ENCODE measurements at places on chromosomes 1 and 21.

GRCh38 chr1:202274611-202275010, 67.1 kb downstream of the UBE2T start:
- DNase-seq = no peak

DNA sequence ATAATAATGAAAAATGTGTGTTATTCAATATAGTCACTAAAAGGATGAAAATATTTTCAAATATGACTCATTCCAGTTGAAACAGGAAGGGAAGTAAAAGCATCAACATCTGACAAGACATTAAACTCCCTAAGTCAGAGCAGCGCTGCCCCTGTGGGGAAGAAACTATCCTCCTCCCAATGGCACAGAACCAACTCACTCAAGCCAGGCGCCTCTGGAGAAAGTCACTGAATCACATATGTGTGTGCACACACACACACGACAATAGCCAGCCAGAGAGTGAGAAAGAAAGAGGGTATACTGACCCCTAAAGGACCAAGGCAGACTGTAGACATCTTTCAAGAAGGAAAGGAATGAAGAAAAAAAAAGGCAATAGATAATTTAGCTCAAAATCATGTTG, 126.9 kb downstream of the SETD4 start:
- DNase-seq = no peak

DNA sequence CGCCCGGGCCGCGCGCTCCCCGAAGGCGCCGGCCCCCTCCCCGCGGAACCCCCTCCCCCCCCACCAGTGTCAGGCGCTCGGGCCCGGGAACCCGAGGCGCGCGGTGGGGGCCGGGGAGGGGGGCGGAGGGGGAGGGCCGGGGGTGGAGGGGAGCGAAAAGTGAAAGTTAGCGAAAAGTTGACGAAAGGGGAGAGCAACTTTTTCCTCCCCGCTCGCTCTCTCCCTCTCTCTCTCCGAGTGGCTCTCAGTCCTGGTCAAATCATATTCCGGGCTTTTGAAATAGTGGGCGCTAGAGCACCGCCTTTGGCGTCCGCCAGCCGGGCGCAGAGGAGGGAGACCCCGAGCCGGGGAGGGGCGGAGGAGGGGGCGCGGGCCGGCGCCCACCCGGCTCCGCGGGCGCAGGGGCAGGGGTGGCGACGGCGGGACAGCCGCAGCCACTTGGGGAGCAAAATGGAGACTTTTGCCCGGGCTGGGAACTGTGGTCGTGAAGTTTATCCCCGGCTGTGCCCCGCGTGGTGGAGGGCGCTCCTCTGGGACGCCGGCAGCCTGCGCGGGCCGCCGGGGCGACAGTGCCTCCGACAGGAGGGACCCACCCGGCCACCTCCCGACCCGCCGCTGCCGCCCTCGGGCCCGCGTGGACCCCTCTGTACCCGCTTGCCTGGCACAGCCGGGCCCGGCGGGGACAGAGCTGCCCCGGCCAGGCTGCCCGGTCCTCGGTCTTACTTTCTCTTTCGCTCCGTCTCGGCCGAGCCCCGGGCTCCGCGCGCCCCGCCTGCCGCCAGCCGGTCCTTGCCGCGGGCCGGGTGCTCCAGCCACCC, 697 bp downstream of the PRDM16 start:
- DNase-seq = peak; percentile 52

DNA sequence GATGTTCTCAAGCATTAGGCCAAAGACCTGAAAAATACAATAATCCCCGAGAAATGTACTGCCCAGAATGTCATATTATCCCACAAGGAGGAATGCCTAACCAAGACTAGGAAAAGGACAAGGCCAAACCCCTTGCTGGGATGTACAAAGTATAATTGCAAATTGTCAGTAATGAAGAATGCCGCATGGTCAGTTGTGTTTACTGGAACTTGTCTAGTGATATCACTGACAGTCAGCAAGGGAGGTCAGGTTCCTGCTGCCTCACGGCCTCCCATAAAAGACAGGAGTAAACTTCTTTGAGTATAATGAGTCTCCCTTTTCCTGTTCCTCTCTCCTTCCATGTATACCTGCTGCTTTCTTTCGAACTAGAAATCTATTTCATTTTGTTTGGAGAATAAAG, 222.8 kb downstream of the RHOU start:
- DNase-seq = no peak

DNA sequence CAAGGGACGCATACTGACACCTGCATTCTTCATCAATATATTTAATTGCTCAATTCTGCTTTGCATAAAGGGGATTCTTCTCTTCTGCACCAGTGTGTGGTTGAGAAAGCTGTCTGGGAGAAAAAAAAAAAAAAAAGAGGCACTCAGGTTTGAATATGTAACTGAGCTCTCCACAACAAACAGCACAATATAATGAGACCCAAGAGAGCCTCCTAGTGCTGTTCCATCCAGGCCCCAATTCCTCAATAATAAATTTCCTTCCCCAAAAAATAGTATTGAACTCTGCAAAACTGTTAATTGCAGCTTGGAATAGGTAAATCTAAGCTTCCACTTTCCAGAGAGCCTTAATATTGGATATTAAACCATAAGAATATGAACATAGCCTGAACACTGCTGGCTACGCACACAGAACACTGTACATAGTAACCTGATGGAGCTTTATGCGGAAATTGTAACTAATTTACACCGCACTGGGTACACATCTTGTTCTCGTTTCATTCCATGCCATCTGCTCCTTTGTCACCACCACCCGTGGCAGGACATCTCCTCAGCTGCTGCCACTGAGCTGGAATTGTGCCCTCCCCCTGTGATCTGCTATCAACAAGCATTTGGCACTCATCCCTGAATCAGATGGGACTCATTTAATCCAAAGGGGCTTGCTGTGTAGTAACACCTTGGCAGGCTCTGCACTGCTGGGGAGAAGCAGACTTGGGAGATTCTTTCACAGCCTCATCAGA, 272.0 kb downstream of the HHIPL2 start:
- no peak for DNase-seq

GRCh38 chr1:169802888-169803287, 8.2 kb upstream of the METTL18 start:
- DNase-seq = no peak

DNA sequence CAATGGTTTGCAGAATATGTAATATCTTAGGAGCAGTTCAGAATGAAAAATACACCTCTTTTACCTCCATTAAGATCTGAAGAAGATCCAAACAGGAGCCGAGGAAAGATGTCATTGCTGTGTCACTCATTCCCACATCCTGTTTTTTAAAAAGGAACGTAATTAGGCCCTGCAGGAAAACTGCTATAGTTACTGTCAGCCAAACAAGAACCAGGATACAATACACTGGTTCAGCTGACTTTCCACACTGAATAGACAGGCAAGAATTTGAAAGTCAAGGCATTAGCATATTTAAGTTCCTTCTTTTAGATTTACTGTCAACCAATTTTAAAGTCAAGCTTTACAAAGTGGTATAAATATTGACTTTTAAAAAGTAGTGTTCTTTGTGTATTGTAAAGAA, 63.8 kb downstream of the IARS2 start:
- no peak for DNase-seq

- peak; percentile 61 for DNase-seq
These were observed 44.6 kb downstream of the WNT9A start for GRCh38 chr1:227903061-227903521.

DNA sequence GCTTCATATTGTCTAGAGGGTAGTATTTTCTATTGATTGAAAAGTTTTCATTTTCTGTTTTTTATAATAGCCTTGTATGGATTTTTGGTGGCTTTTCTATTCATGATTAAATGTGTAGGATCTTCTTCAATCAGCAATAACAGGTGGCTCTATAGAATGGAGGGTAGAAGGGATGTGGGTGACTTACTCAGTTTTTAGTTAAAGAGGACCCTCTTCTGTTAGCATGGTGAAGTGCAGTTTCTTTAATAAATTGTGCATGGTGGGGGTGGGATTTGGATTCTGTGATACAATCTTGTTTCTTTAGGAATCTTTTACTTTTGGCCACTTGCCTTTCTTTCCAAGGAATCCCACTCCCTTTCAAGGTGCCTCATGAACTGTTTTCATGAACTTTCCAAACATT, 64.7 kb downstream of the SLC35A3 start:
- DNase-seq = no peak

DNA sequence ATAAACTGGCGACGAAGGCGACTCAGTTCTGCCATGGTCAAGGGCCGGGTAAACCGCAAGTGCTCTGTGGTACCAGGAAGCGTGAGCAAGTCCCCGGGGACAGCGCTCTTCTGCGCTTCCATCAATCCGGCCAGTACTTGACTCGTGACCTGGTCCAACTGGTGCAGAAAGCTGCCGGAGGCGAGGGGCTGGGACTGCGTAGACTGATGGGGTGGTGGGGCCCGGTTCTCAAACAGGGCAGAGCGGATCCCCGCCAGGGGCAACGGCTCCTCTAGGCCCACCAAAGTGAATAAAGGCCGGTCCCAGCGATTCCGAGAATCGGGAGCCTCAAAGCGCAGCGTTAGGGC, 852 bp downstream of the KTI12 start:
- DNase-seq = peak; percentile 47

DNA sequence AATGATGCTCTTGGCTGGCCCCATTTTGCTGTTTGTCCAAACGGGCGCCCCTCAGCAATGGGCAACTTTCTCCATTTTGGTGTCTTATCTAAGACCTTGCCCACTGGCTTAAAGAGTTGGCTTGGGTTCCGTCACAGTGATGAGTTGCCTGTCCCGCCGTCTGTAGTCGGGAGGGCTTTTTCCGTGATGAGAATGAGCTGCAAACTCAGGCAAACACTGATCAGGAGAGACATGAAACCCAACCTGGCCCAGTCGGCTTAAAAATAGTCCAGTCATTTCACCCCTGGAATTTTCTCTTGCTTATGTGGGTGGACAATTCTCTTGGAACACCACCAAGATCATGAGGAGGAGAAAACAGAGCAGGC, 79.3 kb downstream of the ST6GALNAC3 start:
- DNase-seq = no peak

GRCh38 chr1:59125154-59125553, 171.7 kb upstream of the FGGY start:
- DNase-seq = no peak

DNA sequence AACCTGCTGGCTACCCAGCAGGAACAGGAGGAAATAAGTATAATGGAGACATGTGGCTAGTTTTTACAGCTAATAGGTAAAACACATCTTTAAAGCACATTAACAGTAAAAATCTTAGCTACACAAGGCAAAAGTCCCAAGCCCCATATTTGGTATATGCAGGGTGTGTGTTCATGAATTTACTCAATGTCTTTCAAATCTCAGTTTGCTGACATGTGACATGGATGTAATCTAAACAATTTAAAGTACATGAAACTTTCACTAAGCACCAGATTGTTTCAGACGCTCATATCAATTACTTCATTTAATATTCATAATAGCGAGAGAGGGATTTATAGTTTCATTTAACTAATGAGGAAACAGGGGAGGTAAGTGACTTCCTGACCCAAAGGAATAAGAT, 3.9 kb downstream of the TACSTD2 start:
- no peak for DNase-seq

GRCh38 chr1:109214695-109215623, 1.2 kb downstream of the SARS1 start:
- no peak for DNase-seq

DNA sequence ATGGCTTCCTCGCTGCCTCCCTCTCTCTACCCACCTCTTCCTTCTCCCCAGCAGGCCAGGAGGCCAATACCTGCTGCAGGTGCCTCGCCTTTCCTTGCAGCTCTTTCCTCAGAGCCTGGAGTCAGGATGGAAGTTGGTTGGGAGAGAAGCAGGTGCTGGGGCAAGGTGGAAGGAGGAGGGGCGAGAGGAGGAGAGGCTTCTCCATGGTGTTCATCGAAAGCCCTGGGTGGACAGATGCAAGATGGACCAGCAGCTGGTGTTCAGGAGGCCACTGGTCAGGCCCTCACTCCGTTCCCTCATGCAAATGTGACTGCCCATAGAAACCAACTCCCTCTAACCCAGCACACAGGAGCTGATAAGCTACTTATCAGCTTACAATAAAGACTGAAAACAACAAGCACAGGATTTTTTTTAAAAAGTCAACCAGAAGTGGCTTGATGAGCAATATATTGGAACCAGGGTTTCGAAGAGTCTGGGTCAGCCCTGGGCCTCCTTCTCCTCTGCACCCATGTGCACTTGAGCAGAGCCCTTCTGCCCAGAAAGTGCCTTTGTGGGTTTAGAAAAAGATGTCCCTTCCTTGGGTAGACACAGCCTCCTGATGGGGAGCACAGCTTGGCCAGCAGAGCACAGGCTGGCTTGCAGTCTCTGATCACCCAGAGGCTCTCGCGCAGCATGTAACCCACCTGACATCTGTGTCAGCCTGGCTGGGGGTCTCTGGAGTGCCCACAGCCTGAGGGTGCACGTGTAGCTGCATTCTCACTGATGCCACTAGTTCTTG, 16.6 kb upstream of the GSTM4 start:
- DNase-seq = peak; percentile 24

DNA sequence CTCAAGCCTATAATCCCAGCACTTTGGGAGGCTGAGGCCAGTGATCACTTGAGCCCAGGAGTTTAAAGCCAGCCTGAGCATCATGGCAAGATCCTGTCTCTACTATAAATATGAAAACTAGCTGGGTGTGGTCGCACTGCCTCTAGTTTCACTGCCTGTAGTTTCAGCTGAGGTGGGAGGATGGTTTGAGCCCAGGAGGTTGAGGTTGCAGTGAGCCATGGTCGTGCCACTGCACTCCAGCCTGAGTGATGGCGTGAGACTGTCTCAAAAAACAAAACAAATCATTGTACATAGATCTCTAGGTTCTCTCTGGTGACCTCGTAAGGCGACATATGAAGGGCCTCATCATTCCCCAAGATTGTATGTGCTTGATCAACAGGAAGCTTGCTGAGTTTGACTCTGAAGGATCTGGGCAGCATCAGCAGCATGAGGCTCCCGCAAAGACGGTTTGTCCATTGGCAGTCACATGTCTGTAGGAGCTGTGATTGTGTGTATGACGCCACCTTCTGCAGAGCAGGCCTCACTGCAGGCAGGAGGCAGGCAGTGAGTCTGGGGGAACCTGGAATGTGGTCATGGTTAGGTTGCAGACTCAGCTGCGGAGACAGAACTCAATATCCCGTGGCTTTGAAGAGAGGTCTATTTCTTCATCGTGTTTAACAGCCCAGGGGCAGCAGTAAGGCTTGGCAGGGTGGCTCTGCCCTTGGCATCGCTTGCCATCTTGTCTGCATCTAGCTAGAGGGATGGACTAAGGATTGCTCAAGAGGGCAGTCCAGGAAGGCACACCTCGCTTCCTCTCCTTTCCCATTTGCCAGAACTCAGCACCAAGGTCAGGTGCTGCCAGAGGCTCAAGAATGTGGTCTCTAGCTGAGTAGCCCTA, 14.0 kb downstream of the ATP5PO start:
- DNase-seq = no peak

- DNase-seq = peak; percentile 85
These were observed 25.4 kb downstream of the SLC19A2 start for GRCh38 chr1:169460191-169460833.

Measured in upper lobe of left lung (tissue), 6 donors.